ENCODE measurements at places on chromosomes 3 and 15.
A peak's percentile ranks its signal among the peaks of the same experiment; 100 is the strongest.

DNA sequence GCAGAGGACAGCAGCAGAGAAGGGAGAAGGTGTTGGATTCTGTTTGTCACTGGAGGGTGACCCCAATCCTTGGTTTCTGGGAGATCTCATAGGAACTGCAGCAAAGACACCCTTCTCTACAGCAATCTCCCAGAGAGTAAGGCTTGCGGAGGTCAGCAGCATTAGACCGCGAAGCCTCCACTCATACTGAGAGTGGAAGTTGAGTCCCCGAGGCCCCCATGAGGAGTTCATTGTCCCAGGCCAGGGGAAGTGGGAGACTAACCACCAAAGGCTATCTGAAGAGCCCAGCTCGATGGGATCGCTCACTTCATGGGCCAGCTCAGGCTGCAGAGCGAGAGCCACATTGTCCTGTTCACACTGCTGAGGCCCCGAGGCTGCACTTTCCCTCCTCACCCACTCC, 44.6 kb downstream of the GLDN start:
- DNase-seq, result no peak

DNA sequence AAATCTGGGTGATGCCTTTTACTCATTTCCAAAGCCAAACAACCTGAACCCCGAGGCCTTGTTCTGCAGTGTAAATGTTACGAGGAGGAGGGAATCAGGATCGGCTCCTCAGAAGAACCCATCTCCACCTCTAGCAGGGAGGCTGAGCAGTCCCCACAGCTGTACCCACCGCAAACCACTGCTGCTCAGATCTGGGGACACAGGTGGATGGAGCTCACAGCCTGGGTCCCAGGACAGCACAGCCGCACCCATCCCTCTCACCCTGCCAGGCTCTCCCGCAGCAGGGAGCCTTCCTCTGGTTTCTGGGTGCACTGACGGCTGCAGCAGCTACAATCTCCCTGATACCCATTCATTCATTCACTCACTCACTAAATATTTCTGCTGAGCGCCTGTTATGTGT, 44.0 kb upstream of the CGNL1 start:
- DNase-seq, result no peak

- no peak for DNase-seq
These were observed 4.6 kb upstream of the QRICH1 start for GRCh38 chr3:49098429-49098828.

GRCh38 chr3:156642750-156643728, 31.4 kb upstream of the TIPARP start:
- no peak for DNase-seq

DNA sequence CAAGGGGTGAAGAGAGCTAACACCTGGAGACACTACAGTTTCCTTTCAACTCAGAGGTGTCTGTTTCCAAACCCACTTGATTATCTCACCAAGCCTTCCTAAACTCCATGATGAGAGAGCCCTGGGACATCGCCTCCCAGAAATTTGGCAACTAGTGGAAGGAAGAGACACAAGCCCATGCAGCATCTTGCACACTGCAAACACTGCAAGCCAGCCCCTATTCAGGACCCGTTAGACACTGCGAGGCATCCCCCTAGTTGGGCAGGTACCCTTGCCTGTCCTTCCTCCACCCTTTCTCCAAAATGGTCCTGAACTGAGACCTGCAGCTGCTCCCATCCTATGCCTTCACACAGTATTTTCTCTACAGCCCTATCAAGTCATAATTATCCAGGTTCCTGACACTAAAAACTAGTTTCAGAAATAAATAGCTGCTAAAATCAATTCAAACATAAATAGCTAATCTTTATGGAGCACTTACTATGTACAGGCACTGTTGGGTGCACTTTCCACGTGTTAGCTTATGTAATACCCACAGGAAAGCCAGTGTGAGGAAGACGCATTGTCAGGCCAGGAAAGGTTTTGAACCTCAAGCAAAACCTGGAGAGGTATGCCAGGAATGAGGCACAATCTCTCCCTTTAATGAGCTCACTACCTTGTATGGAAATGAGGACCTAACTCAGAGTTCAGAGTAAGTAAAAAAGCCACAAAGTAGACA, 2.8 kb downstream of the MAGI1 start:
- no peak for DNase-seq

GRCh38 chr3:195075199-195075940, 195.6 kb downstream of the XXYLT1 start:
- no peak for DNase-seq

DNA sequence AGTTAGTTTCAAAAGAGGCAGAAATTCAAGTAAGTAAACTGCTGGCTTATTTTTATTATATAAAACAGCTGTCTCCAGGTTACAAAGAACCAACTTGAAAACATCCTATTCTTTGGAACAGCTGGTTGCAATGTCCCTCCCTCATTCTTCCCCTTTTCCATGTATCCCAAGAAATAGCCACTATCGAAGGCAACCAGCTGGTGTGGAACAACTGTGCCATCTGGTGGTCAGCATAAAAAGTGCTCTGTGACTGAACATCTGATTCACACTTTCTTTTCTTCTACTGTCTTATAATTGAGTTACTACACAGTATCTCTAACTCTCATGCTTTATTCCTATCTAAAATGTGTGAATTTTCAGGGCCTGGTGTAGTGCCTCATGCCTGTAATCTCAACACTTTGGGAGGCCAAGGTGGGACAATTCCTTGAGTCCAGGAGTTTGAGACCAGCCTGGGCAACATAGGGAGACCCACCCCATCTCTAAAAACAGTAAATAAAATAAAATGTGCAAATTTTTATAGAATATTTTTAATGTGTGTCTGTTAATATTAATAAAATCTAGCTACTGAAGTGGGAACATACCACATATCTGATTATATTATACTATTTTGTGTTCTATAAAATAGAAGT, 9.6 kb downstream of the OSBPL11 start:
- peak; percentile 11 for DNase-seq

- no peak for DNase-seq
These were observed 36.9 kb downstream of the SUCLG2 start for GRCh38 chr3:67617518-67617917.

DNA sequence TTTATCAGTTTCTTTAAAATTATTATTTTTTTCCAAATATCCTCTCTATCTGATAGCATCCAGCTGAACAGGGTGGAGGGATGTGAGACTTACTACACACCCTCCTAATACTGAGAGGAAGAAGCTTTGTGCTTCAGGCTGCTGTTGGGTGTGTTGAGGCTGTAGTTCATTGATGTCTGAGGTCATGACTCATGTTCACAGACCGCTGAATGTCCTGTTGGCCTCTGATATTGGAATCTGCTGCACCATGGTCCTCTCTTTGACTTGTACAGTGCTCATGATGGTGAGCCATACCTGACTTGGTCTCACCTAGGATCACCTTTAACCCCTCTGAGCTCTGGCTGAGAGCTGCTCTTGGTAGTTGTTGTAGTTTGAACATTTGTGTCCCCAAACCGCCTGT, 302.9 kb downstream of the SATB1 start:
- DNase-seq, result no peak

DNA sequence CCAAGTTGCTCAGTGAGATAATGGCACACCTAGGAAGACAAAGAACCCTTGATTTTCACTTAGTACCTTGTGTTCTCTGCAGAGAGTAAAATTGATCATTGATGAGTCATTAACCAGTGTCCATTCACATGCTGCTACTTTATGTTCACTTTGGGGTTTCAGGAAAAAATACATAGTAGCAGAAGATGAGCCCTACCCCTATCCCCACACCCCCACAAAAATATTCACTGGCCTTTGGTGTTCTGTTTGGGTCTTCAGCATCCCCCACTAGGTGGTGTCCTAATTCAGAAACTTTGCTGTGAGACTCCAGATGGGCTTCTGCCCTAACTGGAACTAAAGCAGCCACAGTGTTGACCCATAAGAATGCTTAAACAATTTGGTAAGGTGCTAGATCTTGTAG, 178.8 kb downstream of the KLHL25 start:
- DNase-seq, result no peak

DNA sequence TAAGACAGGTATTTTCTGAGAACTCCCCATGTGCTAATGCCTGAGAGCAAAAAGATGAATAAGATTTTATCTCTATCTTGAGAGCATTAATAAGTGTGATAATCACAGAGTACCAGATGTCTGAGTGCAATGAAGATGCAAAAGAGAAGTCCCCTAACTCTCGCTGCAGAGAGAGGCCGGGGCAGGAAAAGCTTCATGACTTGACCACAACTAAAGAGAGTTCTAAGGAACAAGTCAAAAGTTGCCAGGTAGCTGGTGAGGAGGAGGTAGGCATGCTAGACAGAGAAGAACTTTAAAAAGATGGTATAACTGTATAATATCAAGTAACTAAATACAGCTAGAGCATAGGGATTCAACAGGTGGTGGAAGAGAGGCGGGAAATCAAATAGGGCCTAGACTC, 28.8 kb downstream of the MTMR10 start:
- no peak for DNase-seq

DNA sequence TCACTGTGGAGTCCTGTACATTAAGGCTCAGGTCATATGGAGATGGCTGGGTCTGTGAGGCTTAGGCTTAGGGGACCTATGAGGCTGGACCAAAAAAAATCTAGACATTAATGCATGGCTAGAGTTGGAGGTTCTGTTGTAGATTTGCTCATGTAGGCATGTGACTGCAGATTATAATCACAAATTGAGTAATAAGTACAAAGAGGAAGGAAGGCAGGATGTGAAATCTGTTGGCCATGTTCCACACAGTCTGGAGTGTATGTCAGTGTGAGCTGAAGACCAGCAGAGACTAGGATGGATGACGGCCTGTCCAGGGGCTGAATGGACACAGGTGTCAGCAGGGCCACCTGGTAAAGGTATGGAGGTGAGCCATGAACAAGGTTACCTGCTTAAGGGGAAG, at the start of gene ST3GAL6:
Gene ST3GAL6, plus strand, starts transcription at position 265 of the 400 bp plus-strand sequence. CDS start 5,101 bp downstream, outside the sequence.
- no peak for DNase-seq

DNA sequence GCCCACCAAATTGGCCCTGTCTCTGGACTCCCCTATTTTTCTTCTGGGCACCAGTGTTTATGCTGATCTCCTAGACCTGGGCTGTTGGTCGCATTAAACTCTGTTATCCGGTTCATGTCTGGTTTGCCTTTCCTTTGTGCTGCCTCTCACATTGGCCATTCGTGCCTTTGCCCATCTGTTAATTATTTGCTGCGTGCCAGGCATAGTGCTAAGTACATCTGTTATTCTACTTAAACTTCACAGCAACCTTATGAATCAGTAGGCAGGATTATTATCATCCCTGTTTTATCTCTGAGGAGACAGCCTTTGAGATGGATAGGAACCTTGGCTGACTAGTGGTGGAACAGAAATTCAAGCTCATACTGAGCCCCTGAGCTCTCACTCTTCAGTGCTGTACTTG, 76.0 kb downstream of the THSD4 start:
- DNase-seq, result no peak

GRCh38 chr3:105427332-105427731, 60.6 kb downstream of the ALCAM start:
- no peak for DNase-seq

GRCh38 chr15:41806291-41807181, 21.4 kb upstream of the JMJD7 start:
- DNase-seq, result no peak

DNA sequence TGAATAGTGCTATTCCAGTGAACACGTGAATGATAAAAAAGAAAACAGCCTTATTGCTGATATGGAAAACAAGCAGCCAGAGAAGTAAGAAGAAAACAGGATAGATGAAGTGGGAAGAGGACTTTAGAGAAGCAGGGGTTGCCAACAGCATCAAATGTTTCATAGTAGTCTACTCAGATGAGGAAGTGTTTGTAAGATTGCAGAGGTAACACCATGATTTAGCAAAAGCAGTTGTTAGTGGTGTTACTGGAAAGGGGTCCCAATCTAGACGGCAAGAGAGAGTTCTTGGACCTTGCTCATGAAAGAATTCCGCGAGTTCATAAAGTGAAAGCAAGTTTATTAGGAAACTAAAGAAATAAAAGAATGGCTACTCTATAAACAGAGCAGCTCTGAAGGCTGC, 108.8 kb upstream of the MCTP2 start:
- DNase-seq, result no peak

DNA sequence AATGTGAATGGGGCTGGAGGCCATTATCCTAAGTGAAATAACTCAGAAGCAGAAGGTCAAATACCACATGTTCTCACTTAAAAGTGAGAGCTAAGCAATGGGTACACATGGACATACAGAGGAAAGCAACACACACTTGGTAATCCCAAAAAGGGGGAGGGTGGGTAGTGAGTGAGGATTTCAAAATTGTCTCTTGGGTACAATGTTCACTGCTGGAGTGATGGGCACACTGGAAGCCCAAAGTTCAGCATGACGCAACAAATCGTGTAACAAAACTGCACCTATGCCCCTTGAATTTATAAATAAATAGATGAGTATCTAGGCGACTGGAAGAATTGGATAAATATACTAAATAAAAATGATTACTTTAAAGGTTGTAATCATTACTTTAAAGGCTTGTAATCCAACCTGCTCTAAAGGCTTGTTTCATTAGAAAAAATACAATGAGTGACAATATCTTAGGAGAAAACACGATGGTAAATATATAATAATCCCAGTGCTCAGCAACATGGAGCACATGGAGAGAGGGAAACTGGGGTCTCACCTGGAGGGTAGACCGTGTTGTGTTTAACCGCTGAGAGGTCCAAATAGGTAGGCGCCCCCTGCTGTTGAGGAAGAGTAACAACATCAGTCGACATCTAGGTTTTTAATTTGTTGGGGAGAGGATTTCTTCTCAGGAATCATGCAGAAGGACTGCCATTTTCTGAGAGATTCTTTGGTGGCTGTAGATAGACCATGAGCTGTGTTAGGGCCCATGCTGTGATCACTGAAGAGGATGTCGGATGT, 78.5 kb upstream of the ROBO1 start:
- DNase-seq, result no peak

DNA sequence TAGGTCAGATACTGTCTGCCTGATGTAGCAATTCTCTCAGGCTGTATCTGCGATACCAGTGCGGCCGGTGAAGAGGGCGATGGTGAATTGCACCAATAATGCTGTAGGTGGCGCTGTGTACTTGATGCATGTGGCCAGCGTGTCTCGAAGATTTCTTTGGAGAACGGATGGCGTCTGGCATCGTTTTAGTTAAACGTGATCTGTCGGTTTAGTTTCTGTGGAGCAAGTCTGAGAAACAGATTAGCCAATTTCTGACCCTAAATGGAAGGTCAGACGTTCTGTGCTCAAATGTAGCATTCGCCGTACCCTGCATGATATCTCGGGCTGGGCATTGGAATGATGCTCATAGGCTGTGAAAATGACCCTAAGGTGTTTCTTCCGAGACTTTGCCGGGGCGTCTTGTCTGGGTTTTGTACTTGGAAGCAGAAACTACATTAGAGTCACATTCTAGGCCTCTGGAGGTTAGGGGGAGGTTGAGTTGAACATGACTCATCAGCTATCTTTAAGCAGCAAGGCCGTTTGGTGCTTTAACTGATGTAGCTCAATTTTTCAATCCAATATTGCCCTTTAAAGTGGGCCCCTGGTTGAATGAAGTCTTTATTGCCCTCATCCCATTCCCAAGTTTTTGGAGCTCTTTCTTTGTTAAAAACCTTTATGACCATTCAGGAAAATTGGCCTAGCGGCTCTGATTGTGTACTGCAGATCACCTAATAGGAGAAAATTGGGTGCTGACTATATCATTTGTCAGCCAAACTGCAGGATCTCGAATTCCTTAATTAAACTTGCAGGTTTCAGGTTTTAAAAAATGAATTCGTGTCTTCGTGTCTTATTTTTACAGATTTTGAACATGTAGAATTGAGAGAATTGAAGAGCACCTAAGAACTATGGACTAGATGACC, 80.0 kb downstream of the SQOR start:
- peak; percentile 5 for DNase-seq
